IPS DF 19.7 (cell line): ENCODE measurements at places on chromosomes 12 and 14.
A peak's percentile ranks its signal among the peaks of the same experiment; 100 is the strongest.

- DNase-seq, result no peak
Measured at GRCh38 chr14:28783664-28784063, 17.1 kb downstream of the FOXG1 start.

DNA sequence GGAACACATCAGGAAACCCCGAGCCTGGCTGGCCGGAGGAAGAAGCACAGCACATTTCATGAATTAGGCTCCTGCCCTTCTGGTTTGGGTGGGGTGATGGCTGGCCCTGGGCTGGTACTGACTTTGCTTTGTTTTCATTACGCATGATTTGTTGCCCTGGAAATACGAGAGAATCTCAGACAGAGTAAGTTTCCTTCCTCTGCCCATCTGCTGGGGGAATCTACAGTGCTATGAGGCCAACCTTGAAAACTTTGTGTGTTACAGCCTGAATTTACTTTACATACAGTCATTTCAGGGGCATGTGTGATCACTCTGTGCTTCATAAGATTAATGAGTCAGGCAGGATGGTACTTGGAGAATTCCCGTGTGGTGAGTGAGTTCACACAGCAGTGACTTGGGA lies 20.5 kb upstream of the SLC5A8 start:
- no peak for DNase-seq

DNA sequence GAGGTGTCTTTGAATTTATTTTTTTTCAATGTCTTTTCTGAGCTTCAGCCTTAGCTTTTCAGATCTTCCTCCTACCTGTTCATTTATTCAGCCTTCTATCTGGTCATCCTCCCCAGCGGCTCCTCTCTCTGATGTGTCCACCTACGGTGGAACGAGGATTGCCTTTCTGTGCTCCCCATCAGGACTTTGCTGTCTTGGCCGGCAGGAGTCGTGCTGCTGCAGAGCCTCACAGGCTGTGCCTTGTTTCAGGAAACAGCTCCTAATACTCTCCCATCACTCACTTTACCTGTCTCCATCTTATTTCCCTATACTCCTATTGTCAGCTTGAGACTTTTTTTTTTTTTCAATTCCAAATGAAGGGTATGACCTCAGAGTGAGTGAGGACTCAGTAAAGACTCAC lies 76.9 kb downstream of the KICS2 start:
- DNase-seq, result no peak

- DNase-seq, result no peak
Measured at GRCh38 chr14:75361751-75362433, 65.9 kb upstream of the JDP2 start.

DNA sequence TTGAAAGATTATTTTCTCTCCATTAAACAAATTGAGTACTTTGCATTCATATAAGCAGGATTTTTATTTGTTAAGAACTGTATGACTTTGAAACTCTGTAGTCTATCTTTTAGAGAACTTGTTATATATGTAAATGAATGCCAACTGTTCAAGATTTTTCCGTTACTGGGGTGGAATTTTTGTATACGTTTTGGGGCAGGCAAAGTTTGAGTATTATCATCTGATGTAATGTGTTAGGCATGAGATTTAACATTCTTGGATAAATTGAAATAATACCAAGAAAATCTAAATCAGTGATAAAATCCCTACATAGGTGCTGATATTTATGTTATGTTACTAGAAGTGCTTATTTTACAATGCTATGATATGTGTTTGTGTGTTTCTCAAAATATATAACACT lies 8.4 kb downstream of the CNOT2 start:
- DNase-seq, result no peak

DNA sequence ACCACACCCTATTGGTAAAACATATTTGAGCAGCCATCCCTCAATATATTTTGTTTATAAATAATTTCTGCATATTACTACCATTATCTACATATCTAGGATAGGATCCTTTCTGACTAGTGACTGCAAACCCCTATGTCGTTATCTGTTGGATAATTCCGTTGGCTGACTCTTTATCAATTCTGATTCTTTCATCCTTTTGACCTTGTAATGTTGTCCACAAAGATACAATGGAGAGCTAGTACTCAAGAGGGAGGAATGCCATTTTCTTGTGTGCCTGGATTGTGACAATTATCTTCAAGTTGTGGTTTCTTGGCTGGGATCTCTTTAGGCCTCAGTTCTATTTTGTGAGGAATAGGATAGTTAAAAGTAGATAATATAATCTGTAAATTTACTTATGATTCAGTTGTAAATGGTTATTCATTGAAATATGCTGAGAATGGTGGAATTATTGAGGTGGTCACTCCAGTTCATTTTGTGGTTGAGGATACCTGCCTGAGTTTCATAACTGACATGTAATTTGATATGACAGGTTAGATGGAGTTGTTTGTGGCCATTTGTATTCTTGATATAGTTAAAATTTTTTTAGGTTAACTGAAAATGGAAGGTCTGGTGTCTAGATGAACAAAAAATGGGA lies 10.1 kb downstream of the CHST11 start:
- DNase-seq, result no peak

GRCh38 chr12:26874501-26875296 lies 41.7 kb upstream of the ITPR2 start:
- no peak for DNase-seq

GRCh38 chr12:127147724-127148123 lies 1119.2 kb upstream of the TMEM132C start:
- DNase-seq, result peak; percentile 33

DNA sequence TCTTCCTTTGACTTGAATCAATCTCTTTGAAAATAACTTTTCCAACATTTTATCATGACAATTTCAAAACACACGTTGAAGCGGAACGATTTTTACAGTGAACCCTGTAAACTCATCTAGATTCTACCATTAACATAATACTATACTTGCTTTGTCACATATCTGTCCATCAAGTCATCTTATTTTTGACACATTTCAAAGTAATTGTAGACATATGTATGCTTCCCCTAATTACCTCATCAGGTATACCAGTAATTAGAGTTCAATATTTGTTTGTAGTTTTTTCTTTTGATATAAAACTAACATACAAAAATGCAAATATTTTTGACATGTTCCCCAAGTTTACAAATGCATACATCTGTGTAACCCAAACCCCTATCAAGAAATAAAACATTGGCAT lies 140.4 kb downstream of the DACT1 start:
- no peak for DNase-seq

DNA sequence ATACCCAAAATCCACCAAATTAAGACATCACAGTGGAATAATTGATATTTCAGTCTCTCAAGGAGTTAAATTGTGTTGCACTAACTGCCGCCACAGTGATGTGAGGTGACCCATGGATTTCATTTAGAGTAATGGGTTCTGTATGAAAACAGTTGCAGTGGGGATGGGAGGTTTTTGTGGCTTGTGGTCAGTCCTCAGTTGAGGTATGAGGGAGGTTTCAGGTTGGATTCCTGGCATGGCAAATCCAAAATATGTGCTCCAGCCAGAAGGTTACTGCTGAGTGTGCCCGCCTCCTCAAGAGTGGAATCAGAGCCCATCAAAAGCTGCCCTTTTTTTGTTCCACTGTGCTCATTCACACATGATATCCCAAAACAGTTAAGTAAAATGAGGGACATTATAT lies 487.1 kb downstream of the EGLN3 start:
- DNase-seq, result no peak

DNA sequence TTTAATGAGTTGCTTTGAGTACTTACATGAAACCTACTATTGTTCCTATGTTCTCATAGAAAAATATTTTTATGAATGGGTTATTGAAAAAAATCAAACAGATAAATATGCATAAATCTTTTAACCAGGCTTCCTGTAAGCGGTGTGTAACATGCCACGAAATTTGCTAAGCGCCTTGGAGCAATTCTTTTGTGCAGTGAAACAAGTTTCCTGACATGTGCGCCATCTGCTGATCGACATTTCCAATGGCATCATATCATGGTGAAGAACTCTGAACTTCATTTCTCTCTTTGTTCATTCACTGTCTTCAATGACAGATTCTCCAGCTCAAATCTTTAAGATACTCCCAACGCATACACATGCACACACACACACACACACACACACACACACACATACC lies 145.6 kb upstream of the NAV3 start:
- DNase-seq, result peak; percentile 25

DNA sequence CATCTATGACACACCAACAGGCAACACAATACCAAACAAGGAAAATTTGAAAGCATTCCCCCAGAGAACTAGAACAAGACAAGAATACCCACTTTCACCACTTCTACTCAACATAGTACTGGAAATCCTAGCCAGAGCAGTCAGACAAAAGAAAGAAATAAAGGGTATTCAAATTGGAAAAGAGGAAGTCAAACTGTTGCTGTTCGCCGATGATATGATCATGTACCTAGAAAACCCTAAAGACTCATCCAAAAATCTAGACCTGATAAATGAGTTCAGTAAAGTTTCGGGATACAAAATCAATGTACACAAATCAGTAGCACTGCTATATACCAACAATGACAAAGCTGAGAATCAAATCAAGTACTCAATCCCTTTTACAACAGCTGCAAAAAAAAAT lies 8.1 kb upstream of the ATL1 start:
- DNase-seq, result no peak

DNA sequence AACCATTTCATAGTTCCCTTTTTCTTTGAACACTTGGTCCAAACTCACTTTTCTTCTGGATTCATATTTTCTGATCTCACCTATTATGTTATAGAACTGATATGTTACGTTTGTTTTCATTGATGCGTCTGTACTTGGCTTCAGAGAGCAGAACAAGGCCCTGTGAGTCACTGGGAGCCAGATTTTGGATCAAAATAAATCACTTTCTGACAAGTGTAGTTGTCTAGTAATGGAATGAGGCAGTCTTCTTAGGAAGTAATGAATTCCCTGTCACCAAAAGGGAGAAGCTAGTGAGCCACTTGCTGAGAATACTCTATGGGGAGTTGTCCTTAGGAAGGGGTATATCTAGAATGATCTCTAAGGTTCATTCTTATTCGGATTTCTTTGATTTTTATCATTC lies 10.2 kb downstream of the BICD1 start:
- no peak for DNase-seq

GRCh38 chr12:15152868-15153267 lies 68.3 kb downstream of the RERG start:
- DNase-seq, result no peak

DNA sequence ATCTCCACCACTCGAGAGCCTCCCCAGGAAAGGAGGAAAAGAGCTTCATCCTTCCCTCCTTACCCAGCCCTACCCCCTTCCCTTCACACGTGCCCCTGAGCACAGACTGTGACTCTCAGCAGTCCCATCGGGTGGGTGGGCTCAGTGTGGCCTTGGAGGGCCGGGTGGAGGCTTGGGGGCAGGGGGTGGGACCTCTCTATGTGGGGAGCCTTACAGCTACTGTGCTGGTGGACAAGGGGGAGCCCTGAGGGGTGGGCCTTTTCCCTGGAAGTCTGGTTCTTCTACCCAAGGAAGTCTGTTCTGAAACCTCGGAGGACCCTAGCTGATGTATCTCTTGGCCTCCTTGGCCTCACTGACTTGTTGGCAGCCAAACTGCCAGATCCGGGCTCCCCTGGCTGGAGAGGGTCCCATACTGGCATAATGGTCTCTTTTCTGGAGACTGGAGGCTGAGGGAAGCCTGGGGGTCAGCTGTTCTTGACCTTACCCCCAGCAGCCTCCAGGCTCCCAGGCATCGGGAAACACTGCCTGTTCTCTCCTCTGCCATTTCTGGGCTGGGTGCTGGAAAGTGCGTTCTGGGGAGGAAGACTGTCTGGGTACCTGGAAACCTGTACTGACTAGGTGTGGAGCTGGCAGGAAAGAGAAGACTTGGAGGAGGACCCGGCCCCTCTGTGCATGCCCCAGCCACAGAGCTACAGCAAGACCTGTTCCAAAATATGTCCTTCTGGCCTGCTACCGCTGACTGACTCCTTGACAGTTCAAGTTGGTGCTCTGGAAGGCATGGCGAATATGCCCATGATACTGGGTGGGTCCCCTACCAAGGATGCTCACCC lies 7.6 kb downstream of the VASH1 start:
- DNase-seq, result no peak

DNA sequence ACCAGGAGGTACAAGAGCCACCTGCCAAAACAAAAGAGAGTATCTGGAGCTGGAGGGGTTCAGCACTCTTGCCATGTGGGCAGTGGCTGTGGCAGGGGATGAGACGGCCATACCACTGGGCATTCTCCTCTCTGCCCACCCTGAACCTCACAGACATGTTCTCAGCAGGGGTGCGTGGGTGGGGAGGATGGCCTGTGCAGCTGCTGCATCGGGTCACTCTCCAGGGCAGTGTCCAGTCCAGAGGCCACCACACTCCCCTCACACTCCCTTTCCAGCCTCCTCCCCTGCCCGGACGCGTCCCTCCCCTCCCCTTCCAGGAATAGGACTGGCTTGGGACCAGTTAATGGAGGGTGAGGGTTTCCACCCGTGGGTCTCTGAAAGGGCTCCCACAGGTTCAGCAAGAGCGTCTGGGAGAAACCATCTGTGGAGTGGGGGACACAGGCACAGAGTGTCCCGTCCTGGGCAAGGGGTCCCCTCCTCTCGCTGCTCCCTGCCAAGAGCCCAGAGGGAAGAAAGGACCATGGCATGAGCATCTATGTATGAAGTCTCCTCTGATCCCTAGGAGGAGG lies 501 bp downstream of the C1R start:
- no peak for DNase-seq

DNA sequence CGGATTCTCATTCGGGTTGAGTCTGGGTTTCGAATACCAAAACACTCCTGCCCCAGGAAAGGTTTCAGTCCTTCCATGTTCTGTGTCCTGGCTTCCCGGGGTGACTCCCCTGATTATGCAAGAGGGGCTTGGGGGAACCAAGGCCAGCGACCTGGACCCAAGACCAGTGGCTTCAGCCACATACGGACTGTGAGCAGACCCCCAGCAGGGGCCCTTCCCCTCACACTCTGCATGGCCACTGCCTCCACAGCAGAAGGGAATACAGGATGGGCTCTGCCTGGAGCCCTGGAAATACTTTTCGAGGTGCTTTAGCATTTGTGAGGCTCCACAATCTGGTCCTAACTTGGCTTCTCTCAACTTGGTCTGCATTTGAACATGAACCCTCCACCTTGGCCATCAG lies 19.1 kb downstream of the HDAC7 start:
- no peak for DNase-seq

- no peak for DNase-seq
Measured at GRCh38 chr14:50065583-50065982, 50.8 kb downstream of the VCPKMT start.

GRCh38 chr12:78157199-78157598 lies 326.5 kb downstream of the NAV3 start:
- no peak for DNase-seq

GRCh38 chr12:31687101-31687527 lies 27.6 kb downstream of the ETFBKMT start:
- DNase-seq, result no peak

DNA sequence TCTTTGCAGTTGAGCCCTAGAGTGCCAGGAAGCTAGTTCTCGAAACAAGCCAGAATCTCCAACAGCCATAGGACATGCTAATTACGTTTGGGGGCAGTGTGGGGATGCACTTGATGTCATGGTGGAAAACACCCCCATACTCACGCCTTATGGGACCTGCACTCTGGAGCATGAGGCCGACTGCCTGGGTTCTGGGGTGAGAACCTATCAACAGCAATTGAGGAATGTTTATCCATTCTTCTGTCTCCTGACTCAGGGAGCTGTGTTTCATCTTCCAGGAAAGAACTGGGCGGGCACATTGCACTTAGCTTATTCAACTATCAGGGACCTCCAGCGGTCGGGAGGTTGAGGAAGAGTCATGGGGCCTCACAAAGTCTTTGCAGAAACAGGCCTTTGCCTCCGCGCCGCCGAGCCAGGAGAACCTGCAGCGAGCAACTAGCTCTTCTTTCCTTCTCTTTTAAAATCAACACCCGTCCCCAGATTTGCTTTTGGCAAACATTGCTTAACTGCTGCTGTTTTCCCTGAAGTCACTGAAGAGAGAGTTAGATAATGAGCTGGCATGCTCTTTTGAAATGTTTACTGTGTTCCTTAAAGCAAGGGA lies 226.1 kb upstream of the DIO3 start:
- DNase-seq, result no peak
